ENCODE measurements at places on chromosomes 7 and 10. TPM values are rescaled to one million over a fixed set of nuclear protein-coding genes. Genes with fewer than 3 reads are reported as not detected.

DPYSL4 gene
- 6.9 TPM for total RNA-seq

CHST12 gene
- 8.6 TPM for total RNA-seq

ASB4 gene
- total RNA-seq: not detected

FXYD4 gene
- total RNA-seq: not detected

GRB10 gene
- 43.6 TPM for total RNA-seq

OR13A1 gene
- total RNA-seq: not detected

EVX1 gene
- total RNA-seq: not detected

PNLIP gene
- not detected for total RNA-seq

PRKAR2B gene
- total RNA-seq: 2.4 TPM

SPAM1 gene
- total RNA-seq: not detected

BLNK gene
- 0.65 TPM for total RNA-seq

ZFAND4 gene
- 8.8 TPM for total RNA-seq

FZD8 gene
- total RNA-seq: 31.1 TPM

UCN3 gene
- not detected for total RNA-seq

FEZF1 gene
- not detected for total RNA-seq

SMKR1 gene
- 1.0 TPM for total RNA-seq

CDHR1 gene
- total RNA-seq: 0.11 TPM

DDX21 gene
- 55.7 TPM for total RNA-seq

All from articular chondrocyte of knee joint (primary cell).